T1000 (cell line): ENCODE measurements at places on chromosomes 5 and 9.
A peak's percentile ranks its signal among the peaks of the same experiment; 100 is the strongest.

DNA sequence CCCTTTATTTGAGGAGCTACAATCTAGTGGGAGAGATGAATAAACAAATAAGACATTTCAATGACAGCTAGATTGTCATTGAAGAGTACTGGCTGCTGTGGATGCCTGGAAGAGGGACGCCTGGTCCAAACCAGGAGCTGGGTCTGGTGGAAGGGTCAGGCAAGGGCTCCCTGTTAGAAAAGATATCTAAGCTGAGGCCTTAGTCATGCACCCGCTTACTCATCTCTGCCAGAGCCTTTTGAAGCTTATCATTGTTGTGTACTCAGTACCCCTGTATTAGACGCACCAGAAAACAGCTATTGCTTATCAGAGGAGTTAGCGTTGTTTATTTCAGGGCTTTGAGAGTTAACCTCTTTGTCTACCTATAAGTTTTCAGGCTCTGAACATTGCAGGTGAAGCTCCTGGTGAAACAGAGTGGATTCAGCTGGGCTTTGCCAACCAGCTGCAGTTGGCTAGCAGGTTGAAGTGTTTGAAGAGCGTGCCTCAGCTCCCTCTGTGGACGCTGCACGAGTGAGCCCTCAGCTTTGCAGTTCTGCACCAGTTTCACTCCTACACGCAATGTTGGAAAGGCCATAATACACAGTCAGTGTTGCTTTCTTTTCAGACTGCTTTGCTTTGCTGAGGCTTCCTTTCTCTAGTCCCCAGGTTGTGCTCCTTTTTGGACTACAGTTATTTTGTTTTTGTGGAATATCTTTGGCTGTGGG, 5.6 kb upstream of the GPR151 start:
- no peak for DNase-seq

GRCh38 chr9:92426501-92427145, 2.4 kb upstream of the OMD start:
- no peak for DNase-seq

DNA sequence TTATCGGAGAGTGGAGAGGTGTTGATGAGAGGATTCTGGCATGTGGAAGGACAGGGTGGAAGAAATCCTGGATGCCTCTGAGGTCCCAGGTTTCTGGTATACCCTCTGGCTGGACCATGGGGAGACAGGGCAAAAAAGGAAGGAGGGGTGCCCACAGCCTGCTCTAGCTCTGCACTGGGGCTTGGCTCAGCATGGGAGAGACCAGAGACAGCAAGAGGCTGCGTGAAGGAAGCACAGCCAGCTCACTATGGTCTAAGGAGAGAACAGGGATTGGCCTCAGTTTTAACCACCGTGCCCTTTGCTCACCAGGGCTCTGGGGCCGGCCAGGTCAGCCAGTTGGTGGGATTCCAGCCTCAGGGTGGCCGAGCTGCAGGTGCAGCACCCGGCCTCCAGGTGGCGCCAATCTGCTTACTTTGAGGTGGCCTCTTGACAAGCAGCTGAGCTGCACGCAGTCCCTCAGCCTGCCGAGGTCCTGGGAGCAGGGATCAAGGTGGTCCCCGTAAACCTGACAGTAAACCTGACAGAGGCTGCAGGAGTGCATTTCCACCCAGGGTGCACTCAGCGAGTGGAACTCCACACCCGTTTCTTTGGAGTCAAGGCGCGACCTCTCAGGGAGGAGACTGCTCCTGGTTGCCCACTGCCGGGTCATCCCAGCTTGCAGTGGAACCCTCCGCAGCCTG, 25.0 kb upstream of the SPTLC1 start:
- peak; percentile 63 for DNase-seq

DNA sequence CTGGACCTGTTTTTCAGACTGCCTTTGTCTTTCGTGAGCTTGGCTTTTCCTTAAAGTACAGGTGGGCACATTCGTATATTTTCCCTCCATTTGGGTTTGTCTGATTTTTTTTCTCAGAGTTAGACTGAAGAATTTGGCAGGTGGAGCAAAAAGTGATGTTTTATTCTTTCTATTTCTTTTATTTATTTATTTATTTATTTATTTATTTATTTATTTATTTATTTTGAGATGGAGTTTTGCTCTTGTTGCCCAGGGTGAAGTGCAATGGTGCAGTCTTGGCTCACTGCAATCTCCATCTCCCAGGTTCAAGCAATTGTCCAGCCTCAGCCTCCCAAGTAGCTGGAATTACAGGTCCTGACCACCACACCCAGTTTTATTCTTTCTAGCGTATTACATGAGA, 1805.1 kb upstream of the WWC1 start:
- no peak for DNase-seq

DNA sequence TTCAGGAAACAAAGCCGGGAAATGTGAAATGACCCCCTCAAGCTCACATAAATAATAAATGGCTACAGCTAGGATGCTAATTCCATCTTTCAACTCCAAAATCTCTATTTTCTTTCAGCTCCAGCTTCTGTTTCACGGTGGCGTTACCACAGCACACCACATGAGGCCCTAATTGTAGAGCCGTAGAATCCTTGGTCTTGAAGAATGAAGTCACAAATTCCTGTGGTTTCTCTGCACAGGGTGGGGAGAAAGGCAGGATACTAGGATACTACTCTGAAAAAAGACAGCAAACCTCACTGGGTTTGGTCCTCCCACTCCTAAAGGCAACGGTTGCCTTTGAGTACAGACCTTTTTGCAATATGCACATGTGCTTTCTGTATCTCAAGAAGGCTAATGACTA, 13.9 kb upstream of the RARS1 start:
- DNase-seq, result peak; percentile 31

- no peak for DNase-seq
These were observed 57.1 kb downstream of the RETREG1 start for GRCh38 chr5:16559702-16560101.

GRCh38 chr5:154503698-154504039, 25.6 kb upstream of the HAND1 start:
- DNase-seq, result no peak

- no peak for DNase-seq
These were observed 278.1 kb upstream of the TNC start for GRCh38 chr9:115396071-115396529.

DNA sequence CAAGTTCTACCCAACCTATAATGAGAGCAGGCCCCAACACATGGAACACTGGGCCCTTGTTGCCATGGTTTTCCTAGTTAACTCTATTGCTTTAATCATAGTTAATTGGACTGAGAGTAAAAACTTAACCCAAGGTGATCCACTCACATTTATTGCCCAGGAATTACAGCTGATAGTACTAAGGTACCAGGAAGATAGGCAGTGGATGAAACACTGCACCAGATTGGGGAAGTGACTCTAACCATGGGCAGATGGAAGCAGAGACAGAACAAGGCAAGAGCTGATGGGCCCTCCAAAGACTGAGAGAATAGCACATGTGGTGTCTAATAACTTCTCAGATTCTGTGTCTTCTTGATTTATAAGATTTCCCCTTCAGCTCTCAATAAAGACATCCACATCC, 145.7 kb upstream of the TRIM32 start:
- DNase-seq, result no peak

- no peak for DNase-seq
These were observed 43.4 kb downstream of the PFDN1 start for GRCh38 chr5:140259500-140259899.

DNA sequence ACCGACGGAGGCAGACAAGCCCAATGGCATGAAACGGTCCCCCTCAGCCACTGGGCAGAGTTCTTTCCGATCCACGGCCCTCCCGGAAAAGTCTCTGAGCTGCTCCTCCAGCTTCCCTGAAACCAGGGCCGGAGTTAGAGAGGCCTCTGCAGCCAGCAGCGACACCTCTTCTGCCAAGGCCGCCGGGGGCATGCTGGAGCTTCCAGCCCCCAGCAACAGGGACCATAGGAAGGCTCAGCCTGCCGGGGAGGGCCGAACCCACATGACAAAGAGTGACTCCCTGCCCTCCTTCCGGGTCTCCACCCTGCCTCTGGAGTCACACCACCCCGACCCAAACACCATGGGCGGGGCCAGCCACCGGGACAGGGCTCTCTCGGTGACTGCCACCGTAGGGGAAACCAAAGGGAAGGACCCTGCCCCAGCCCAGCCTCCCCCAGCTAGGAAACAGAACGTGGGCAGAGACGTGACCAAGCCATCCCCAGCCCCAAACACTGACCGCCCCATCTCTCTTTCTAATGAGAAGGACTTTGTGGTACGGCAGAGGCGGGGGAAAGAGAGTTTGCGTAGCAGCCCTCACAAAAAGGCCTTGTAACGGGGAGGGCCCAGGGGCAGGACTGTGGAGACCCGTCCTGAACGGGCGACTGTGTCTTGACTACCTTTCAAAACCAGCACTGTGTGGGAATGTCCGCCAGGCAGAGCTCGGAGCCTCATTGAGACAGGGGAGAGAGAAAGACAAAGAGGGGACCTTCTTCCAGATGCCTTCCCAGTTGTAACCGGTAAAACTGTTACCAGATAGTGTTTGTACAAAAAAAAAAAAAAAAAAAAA, 29.9 kb downstream of the CD180 start:
- no peak for DNase-seq

GRCh38 chr5:58090704-58091103, 369.2 kb downstream of the PLK2 start:
- no peak for DNase-seq

DNA sequence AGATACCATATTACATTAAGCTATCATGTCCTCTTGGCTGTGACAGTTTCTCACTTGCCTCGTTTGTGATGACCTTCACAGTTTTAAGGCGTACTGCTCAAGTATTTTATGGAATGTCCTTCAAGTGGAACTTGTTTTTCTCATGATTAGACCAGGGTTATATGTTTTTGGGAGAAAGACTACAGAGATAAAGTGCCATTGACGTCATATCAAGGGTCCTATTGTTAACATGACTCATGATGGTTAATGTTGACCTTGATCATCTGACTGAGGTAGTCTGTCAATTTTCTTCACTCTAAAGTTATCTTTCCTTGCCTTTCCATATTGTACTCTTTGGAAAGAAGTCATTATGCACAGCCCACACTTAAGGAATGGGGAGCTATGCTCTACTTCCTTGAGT, 17.8 kb upstream of the PTBP3 start:
- DNase-seq, result no peak

- no peak for DNase-seq
These were observed 66.6 kb downstream of the PHF2 start for GRCh38 chr9:93642961-93643360.

DNA sequence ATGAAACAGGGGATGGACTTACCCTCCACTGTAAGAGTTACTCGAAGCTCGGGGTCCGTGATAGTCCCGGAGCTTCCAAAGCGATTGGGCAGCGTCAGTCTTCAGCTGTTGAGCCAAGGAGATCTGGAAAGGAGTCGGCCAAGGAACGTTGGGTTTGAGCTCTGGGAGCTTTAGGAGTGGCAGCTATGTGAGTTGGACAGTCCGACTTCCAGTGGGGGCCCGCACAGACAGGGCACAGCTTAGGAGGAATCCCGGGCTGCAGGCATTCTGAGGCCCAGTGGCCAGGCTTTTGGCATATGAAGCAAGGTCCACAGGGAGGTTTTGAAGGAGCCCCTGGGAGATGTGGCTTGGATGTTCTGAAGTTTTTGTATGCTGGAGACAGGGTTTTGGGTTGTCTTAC, 72.7 kb downstream of the PHAX start:
- no peak for DNase-seq

- no peak for DNase-seq
These were observed 162.5 kb downstream of the HSPA4 start for GRCh38 chr5:133214153-133214820.

DNA sequence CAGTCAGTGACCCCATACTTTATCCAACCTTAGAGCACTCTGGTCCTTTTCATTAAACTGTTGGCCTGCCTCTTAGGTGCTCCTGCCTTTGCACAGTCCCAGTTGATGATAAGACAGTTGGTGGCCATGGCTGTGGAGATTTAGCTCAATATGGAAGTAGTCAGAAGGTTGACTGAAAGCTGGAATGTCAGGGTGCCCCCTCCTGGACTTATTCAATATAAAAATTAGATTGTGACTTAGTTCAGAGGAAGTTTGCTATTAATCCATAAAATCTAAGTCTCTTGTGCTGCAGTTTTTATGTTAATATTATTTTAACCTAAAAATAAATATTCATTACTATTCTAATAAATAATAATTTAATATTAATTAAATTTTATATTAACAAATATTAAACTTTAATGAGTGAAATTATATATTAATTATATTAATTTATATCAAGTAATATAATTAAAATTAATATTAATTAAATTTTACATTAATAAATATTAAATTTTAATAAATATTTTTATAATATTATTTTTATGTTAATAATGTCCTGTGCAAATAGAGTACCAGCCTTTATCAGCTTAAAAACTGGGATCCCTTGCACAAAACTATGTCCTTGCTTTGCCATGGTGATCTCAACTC, 77.7 kb upstream of the ADAMTSL1 start:
- DNase-seq, result no peak

DNA sequence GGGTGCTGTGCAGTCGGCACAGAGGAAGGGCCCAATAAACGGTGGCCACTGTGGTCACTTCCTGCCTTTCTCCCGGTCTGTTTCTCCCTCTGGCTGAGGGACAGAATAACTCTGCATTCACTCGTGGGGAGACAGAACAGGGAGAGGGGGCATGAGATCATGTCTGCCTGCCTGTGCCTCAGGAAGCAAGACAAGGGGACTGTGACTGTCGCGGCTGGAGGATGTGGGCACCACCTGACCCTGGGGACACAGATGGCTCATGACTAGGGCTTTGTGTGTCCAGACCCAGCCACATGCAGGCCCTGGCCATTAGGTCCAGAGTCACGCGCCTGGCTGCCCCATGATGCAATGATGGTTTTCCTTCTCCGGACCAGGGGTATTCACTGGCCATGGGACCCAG, 5.8 kb downstream of the TRUB2 start:
- no peak for DNase-seq

- no peak for DNase-seq
These were observed 237.0 kb downstream of the IRX2 start for GRCh38 chr5:2514484-2514883.

DNA sequence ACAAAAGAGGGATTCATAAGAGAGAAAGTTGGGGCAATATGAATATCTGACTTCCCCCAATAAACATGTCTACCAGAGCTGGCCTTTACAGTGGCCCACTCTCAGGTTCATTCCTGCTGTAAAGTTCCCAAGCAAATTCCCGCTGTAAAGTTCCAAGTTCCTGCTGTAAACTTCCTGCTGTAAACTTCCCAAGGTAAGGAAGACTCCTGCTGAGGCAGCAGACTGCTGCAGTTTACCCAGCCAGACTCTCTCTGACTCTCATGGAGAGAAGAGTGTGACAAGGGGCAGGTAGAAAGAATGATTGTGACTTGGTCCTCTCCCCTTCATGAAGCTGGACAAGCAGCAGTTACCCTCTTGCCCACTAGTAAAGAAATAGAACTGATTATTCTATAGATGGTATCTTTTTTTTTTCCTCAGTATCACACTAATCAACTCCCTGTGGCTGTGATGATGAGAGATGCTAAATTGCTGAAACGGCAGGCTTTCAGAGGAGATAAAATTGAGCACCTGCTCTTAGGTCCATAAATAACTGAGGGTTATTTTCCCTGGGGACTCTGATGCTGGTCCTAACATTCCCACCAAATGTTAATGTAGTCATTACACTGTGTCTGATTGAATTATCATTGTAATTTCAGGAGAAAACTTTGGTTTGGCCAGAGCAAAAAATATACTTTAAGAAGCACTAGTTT, 220.4 kb downstream of the PARP8 start:
- DNase-seq, result no peak
